ENCODE measurements at places on chromosomes 4 and X.

GRCh38 chr4:176307666-176307930 is 12.2 kb upstream of the SPCS3 start:
- DNase-seq, result no peak

DNA sequence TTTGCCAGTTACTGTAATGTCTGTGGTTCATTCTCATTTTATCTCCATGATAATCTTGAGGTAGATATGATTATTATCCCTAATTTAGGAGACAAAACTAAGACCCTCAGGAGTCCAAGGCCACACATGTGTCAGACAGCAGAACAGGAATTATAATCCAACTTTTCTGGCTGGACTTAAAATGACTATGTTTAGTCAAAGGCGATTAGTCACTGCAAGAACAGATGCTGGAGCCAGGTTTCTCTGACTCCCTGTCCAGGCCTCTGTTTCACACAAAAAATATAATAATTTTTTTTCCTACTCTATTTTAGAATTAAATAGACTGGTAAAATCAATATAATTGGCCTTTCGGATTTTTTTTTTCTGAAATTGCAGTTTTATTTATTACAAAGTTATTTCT is 56.7 kb upstream of the TMEM131L start:
- no peak for DNase-seq

DNA sequence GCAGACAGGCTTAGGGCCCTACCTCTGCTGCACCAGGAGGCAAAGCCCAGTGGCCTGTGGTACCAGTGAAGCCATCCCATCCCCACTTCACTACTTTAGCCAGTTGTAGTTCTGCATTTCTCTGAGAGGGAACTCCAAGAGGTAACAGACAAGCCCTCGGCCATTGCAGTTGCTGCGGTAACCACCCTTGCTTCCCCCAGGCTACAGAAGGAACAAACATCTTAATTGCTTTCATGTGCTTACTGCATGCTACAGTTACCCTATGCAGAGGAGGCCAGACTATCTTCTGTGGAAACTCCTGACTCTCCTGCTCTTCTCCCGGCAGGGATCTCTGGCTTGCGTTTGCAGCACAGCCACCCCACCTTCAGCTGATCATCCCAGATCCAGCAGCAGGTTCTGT is 67.8 kb downstream of the SPIN4 start:
- no peak for DNase-seq

DNA sequence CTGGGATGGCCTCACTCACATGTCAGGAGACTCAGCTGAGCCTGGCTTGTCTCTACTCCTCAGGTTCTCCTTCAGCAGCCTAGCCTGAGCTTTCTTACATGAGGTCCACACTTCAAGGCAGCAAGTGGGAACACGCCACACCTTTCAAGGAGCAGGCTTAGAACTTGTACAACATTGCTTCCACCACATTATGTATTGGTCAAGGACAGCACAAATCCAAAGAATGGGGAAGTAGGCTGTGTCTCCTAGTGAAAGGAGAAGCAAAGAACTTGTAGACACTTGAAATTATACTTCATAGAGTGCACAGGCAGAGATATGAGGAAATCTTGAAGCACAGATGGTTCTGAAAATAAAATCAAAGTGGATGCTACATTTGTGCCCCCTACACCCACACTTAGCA is 120.9 kb upstream of the NOCT start:
- DNase-seq, result no peak

- DNase-seq, result no peak
Observed at GRCh38 chr4:188691811-188692210, 552.6 kb downstream of the TRIML1 start.

GRCh38 chrX:7228226-7228625 is 80.3 kb upstream of the PUDP start:
- DNase-seq, result no peak

- DNase-seq, result no peak
Observed at GRCh38 chr4:170979736-170980135, 833.5 kb upstream of the GALNTL6 start.

- DNase-seq, result no peak
Observed at GRCh38 chrX:124256216-124256615, 76.2 kb upstream of the TEX13D start.

DNA sequence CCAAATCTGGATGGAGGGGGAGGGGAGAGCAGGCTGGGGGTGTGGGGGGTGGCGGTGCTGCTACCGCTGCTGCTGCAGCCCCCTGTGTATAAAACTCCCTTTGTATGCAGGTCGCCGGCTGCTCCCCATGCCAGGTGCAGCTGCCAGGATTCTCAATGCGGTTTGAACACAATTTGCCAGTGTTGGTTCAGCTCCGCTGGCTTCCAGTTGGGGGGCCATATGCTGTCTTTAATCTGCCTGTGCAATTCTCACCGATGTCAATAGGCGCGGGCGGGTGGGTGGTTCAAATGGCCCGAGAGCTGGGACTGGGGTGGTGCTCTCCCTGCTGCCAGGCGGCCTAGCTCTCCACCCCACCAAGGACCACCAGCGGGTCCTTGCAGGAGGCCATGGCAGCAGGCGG is 257.6 kb downstream of the BCOR start:
- DNase-seq, result no peak

DNA sequence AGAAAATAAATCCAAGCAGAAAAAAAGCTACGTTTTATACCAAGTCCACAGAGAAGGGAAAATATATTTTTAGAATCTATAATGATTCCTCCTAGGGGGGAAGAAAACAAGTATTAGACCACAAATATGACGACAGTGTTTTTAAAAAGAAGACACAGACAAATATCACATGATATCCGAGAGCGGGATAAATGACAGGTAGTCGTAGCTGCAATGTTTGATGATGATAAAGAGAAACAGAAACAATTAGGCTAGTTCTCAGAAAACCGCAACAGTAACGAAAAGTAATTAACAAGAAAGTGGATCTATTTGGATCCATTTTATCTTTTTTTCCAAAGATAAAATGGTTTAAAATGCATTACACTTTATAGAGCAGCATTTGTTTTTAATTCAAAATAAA is 918 bp downstream of the HAUS3 start:
- peak; percentile 17 for DNase-seq

DNA sequence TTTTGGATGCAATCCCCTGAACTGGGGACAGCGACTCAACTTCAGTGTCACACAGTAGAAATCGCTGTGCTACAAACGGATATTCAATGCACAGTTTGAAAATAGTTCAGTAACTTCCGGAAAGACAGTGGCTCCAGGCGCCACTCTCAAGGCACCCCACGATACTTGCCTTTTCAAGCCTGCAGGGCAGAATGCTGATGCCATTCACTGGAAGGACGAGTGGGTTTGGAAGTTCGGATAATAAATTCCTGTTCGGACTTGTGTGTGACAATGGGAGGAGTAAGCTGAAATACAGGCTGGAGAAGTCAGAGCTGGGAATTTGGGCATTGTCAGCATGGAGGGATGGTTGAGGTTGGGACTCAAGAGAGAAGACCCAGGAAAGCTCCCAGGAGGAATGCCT is 64.3 kb upstream of the HELT start:
- no peak for DNase-seq

- DNase-seq, result peak; percentile 5
Observed at GRCh38 chr4:45350438-45350837, 624.1 kb upstream of the GNPDA2 start.

DNA sequence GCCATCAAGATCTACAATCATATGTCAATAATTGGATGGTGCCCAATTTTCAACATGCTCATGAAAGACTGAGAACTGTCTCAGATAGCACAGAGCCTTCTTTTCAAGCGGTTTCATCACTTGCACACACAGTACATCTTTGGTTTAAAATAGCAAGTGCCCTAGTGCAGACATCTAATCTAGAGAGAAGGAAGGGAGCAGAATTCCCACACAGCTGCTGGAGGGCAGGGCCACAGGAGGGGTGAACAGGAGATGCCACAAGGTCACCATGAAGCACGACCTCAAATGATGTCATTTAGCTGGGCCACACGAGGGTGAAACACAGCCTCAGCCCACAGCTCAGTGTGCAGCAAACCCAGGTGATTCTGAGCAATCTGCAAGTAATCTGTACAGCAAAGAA is 24.3 kb downstream of the LEF1 start:
- no peak for DNase-seq

DNA sequence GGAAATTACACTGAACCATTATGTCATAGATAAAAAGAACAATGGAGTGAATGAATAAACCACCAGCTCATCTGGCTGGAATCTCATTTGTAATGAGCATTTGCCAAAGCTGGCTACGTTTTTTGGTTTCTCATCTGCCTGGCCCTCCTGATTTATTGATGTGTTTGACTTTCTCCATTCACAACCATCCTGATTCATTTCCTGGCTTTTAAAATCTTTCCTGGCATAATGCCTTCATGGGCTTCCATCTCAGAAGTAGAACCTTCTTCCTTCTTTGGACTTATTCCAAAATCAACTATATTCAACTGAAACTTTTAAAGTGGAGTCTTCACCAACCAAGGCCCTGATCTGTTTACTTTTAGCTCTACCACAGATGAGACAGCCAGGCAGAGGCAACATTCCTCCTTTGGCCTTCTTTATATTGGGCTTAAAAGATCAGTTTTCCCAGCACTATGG is 36.0 kb upstream of the ARSJ start:
- no peak for DNase-seq

GRCh38 chrX:45614853-45615252 is 414.2 kb upstream of the DIPK2B start:
- DNase-seq, result no peak

DNA sequence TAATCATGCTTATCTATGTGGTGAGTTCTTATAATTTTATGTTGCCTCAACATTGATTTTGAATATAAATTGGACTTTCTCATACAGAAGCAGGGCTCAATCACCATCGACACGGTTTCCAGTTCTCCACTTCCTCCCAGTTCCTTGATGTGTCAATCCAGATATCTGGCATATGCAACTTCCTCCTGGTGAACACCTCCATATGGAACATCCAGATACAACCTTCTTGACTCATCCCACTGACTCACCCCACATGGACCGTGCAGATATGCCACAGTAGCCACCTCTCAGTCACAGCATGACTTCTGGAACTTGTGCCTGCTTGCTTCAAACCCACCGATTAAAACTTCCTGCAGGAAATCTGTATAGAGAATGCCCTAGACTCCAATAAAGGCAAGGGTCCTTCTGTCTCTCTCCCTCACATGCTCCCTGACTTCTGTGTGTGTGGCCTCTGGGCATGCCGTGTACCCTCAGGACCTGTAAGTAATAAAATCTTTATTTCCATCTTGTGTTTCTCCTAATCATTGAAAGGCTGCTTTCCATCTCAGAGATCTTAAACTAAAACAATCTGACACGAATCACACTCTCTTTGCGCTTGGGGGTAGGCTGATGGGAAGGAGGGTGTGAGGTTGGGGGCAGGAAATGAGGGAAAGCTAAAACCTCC is 67.0 kb downstream of the HTRA3 start:
- DNase-seq, result no peak

GRCh38 chr4:26084414-26084813 is 170.4 kb downstream of the SMIM20 start:
- no peak for DNase-seq

- DNase-seq, result no peak
Observed at GRCh38 chrX:65598559-65599147, 64.1 kb upstream of the LAS1L start.

DNA sequence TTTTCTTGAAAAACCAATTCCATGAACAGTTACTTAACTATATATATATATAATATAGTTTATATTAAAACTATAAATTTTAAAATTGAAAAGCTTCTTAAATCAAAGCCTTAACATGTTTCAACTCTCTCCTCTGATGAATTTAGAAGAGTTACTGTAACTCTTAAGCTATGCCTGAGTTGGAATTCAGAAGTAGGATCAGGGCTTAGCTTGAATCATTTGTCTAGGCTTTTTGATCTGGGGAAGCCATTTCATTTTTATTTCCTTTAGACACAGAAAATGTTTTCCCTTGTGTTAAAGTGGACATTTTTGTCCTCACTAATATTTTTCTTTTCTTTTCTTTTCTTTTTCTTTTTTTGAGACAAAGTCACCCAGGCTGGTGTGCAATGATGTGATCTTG is 40.4 kb upstream of the PDLIM5 start:
- no peak for DNase-seq

DNA sequence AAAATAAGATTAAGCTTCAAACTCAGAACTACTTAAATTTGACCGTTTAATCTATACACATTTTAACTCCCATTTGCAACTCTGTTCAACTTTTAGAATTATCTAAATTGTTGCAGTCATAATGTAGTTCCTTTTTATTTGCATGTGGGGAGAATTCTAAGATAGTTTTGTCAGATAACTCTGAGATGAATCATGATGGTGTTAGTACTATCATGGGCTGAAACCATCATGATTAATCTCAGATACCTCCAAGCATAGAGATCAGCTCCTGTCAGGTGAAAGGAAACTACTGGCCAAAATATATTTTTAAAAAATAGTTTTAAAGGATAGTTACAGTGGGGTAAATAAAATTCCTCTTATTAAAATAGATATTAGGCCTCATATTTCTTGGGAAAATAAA is 39.0 kb downstream of the FBXO8 start:
- DNase-seq, result no peak

- no peak for DNase-seq
Observed at GRCh38 chr4:40515037-40515397, 114.6 kb downstream of the RBM47 start.

DNA sequence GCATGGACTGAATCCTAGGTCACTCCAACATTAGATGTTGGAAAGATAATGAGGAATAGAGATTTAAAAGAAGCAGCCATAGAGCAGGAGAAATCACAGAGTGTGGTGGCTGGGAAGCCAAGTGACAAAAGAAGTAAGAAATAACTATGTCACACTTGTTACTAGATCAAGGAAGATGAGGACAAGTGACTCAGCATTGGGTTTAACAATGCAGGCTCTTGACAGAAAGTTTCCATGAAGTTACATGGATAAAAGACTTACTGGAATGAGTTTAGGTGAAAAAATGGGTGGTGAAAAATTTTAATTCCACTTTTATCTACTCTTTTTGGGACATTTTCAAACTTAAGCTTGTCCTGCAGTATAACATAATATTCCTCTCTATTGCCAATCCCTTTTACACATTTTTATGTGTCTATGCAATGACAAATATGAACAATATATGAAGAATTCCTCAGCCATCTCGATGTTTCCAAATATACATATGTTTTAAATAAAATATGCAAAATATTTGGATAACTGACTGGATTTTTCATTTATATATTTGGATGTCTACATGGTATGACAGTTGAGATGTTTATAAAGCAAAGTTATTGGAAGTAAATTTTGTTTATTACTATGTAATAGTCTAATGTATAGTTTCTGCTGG is 462.6 kb downstream of the IL15 start:
- DNase-seq, result no peak

DNA sequence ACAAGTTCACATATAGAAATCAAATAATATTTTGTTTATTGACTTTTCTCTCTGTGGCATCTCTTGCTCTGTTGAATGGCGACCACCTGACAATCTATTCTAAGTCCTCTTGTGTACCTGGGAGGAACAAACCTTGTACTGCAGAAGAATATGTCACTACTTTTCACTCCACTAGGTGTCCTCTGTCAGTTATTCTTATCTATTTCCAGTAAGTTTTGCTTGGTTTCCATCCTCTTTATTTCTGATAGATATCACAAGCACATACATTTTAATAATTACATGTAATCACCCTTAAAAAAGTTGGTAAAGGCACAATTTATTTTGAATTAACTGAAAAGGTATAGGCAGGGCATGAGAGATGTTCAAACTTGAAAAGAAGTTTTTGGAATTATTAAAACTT is 238.4 kb downstream of the SNCA start:
- DNase-seq, result no peak

GRCh38 chr4:17189401-17189720 is 290.9 kb upstream of the LDB2 start:
- no peak for DNase-seq

All from GM20000 (cell line).